ENCODE measurements at places on chromosomes 13 and 19.

- DNase-seq, result no peak
Observed at GRCh38 chr19:5682107-5682482, 1.3 kb downstream of the HSD11B1L start.

GRCh38 chr19:11721681-11722080 lies 17.1 kb downstream of the ZNF823 start:
- DNase-seq, result no peak

DNA sequence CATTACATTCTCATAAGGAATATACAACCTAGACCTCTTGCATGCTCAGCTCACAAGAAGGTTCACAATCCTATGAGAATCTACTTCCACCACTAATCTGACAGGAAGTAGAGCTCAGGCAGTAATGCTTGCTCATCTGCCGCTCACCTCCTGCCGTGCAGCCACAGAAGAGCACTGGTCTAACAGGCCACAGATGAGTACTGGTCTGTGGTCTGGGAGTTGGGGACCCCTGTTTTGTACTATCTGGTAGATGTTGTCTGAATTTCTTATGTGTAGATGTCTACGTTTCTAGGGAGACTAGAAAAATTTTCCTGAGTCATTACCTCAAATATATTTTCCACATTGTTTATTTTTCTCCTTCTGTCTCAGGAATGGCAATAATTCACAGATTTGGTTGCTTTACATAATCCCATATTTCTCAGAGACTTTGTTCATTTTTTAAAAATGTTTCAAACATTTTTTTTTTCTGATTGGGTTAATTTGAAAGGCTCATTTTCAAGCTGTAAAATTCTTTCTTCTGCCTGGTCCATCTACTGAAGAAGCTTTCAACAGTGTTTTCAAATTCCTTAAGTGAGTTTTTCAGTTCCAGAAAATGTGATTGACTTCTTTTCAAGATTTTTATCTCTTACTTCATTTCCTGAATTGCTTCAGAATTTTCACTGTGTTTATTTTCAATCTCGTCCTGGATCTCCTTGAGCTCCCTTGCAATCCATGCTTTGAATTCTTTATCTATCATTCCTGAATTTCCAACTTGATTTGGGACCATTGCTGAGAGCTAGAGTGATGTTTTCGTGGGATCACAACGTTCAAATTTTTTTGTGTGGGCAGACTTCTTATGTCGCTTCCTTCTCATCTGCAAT lies 1322.2 kb downstream of the PCDH9 start:
- no peak for DNase-seq

- no peak for DNase-seq
Observed at GRCh38 chr19:35264268-35265125, 4.3 kb upstream of the USF2 start.

- DNase-seq, result no peak
Observed at GRCh38 chr13:77853703-77854102, 64.9 kb downstream of the EDNRB start.

DNA sequence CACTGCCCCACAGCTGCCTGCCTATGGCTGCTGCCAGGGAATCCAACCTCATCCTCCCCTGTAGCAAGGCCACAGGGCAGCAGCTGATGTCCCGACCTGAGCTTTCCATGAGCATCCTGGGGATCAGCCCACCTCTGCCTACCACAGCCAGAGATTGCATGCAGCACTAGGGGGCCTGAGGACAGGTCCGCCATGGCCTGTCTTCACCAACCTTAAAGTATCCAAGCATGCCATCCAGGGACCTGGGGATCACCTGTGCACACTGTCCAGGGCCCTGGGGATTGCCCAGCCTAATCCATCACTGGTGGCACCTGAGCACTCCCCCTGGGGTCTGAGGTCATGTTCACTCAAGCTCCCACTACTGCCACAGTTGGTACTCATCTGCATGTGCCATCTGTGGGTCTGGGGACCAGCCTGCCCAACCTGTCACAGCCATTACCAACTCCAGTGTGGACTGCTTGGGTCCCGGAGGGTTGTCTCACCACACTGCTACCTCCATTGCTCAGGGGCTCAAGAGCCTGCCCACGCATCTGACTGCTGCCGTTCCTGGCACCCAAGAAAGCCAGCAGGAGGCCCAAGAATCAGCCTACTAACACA lies 53.0 kb downstream of the KCTD15 start:
- DNase-seq, result no peak

- no peak for DNase-seq
Observed at GRCh38 chr19:3175781-3176714, 2.5 kb upstream of the S1PR4 start.

DNA sequence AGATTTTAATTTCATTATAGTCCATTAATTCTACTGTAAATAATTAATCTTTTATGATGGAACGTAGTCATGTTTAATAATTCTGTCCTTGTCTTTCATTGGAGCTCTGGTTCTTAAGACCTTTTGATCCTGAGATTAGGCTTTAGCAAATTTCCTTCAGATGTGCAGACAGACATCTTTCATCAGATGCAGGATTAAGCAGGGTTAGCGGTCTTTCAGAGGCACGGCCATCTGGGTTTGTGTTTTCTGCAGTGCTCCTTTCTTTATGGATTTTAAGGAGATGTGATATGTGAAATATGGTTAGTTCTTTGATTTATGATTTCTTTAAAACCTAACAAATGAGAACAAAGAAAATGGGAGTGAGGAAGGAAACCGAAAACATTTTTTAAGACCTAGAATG lies 643.9 kb upstream of the SGCG start:
- no peak for DNase-seq

GRCh38 chr19:7926727-7927604 lies 1.0 kb upstream of the CTXN1 start:
- DNase-seq, result no peak

GRCh38 chr13:59337070-59337469 lies 826.7 kb downstream of the DIAPH3 start:
- no peak for DNase-seq

- peak; percentile 32 for DNase-seq
Observed at GRCh38 chr13:25037057-25037813, 58.7 kb upstream of the PABPC3 start.

- DNase-seq, result no peak
Observed at GRCh38 chr13:113860665-113861432, 3.0 kb downstream of the GAS6 start.

GRCh38 chr13:63351081-63351480 lies 1935.4 kb upstream of the PCDH20 start:
- no peak for DNase-seq

GRCh38 chr13:99282264-99283231 lies 24.4 kb upstream of the GPR18 start:
- no peak for DNase-seq

DNA sequence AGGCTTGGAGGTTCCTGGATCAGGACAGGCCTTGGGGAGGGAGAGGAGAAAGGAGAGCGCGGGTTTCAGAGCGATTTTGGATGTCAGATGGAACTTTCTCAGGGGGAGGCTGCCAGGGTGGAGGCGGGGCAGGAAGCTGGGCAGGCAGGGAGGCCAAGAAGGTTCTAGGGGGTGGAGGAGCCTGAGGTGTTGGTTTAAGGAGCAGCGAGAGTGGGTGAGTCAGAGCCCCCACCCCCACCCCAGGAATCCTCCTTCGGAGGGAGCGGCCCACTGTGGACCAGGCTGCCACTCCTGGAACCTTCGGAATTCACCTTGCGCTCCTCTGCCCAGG lies 15.9 kb upstream of the NOP53 start:
- no peak for DNase-seq

- DNase-seq, result no peak
Observed at GRCh38 chr13:77565635-77566034, 30.1 kb downstream of the SCEL start.

DNA sequence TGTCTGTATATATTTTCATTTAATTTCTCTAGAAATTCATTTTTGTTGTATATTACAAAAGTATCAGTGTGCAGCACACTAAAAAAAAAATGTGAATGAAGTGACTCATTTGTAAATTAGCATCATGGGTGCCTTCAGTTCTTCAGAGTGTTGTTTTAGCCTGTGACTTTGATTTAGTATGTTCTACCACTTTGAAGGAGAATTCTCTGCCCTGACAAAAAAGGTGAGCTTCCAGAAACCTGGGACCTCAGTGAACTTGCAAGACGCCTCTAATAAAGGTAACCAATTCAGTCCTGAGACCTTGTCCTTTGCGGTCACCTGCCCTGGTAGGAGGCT lies 2.4 kb downstream of the METTL21C start:
- DNase-seq, result no peak

DNA sequence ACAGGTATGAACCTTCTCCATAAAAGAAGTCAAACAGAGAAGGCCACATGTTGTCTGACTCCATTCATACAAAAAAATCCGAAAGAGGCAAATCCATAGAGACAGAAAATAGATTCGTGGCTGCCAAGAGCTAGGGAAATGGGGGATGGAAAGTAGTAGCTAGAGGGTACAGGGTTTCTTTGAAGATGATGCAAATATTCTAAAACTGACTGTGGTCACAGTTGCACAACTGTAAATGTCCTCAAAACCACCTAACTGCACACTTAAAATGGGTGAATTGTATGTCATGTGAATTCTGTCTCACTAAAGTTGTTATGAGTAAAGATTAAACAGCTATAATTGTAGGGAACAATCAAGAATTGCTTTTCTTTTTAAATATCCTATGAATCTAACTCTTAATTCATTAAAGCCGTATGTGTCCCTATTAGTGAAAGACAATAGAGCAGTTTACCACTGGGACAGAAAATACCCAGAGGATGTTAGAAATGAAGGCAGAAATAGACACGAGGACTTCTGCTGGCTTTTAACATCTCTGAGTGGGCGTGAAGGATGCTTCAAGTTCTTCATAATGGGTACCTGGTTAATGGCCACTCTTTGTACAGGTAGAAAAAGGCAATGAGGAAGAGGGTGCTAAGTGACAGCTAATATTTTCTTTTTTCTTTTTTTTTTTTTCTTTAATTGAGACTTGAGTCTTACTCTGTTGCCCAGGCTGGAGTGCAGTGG lies 21.2 kb downstream of the INSR start:
- DNase-seq, result no peak

DNA sequence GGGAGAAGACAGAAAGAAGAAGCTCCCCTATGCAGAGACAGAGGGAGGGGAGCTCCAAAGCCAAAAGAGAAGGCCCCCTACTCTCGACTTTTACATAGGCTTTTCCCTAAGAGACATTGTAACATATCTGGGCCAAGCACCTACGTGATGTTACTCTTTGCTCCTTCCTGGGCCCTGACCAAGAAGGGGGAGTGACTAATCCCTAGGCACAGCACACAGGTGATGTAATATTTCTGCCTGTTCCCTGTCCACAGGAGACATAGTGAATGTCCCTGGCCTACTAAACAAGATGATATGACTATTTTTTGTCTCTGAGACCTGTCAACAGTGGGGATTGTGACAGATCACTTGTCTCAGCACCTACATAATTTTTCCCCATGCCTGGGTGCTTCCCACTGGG lies 15.9 kb upstream of the ZNF254 start:
- no peak for DNase-seq

- peak; percentile 36 for DNase-seq
Observed at GRCh38 chr19:29526730-29527499, 1.1 kb downstream of the VSTM2B start.

GRCh38 chr19:36257520-36257876 lies 42.6 kb downstream of the ZNF146 start:
- DNase-seq, result no peak

DNA sequence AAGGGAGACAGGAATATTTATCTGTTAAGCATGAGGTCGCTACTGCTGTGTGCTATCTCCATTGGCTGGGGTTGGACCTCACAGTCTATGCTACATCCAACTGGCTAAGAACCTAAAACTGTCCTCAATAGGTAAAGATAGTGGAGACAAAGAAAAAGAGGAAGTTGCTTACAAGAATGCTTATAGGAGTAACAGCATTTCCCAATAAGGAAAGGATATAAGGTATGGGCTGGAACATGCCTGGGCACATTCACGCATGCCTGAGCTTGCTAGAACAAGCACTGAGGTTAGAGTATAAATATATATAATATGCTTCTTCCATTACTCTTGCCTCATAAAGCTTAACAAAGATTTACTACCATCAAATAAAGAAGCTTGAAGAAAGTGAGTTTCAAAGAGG lies 47.9 kb upstream of the CEACAM21 start:
- no peak for DNase-seq

DNA sequence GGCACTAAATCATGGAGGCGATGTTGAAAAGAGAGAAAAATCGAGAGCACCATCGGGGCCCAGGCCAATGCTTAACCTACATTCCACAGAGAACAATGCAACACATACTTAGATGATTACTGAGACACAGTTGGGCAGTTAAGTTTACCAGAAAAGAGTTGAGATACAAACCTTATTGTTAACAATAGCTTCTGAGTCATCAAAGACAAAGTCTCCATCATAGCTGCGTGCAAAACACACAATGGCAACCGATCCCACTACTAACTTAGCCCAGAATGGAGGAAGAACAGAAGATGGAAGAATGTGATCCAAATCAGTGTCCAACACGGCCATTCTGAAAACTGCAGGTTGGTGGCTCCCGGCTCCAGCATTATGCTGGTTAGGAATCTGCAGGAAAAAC lies 6.2 kb downstream of the TMTC4 start:
- DNase-seq, result no peak

- DNase-seq, result no peak
Observed at GRCh38 chr13:100525453-100526317, 62.9 kb downstream of the GGACT start.

DNA sequence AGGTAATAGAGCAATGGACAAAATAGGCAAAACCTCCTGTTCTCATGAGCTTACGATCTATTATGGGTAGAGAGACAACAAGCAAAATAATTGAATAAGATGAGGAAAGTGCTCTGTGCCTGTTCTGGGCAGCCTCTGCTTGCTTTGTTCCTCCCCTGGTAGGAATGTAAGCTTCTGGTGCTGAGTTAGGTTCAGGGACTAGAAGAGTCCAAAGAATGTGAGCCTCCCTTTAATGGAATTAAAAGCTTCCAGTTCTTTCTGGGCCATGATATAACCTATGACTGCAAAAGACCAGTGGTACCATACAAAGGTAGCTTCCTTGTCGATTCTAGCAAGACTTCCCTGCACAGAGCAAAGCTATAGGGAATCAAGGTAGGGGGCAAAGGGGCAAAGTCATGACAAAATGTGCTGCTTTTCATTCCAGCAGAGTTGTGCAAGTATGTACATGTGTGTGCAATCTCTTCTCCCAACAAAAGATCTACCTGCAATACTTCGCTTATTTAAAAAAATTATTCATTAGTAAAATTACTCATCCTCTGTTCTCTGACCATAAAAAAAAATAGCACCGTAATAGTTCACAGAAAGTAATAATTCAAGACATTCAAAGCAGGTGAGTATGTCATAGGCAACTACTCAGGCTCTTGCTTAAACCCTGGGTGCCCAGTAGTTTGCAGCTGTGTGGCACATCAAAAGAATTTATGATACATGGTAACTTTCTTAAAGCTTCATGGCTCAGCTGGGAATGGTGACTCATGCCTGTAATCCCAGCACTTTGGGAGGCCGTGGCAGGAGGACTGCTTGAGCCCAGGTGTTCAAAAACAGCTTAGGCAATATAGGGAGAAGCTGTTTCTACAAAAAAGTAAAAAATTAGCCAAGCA lies 21.4 kb downstream of the ACOD1 start:
- DNase-seq, result no peak

- DNase-seq, result no peak
Observed at GRCh38 chr13:46598140-46598819, 45.3 kb downstream of the LRCH1 start.

DNA sequence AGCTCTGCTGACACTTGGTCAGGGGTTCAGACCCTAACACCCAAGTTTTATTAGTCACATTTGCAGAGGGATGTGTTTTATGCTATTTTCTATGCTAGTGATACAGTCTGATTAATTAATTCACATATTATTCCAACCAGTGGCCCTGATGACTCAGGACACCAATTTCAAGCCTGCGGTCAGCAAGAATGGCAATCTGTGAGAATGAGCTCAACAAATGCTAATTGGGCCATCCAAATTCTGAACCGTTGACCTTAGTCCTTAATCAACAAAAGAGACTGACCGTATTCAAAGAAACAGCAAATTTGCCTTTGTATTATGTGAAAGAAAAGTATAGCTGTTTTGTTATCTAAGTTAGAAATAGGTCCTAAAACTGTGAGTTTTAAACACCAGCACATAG lies 9.6 kb upstream of the KL start:
- no peak for DNase-seq
